Liver (tissue), 10 donors: ENCODE measurements at places on chromosomes 6 and 20. TPM values are rescaled to one million over a fixed set of nuclear protein-coding genes. Genes with fewer than 3 reads are reported as not detected.

RAET1L gene
- not detected for polyA plus RNA-seq

GRCh38 chr6:159594106-159594749 is 98.8 kb downstream of the SOD2 start:
- DNase-seq = no peak

DNA sequence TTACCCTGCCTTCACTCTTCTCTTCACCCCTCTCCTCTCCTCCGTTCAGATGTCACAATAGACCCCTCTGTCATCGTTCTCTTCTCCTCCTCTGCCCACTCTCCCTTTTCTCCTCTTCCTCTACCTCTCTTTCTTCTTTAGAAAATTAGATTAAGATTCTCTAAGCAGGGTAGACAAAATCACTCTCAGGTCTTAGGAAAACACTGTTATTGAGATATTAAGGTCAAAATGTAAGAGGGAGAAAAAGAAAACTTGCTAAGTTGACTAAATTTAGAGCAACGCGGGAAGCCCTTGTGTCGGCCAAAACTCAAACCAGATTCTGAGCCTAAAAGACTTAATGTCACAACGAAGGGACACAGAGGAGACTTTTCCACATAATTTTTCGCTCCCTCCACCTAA is 22.1 kb upstream of the ZNF184 start:
- DNase-seq = no peak

DNA sequence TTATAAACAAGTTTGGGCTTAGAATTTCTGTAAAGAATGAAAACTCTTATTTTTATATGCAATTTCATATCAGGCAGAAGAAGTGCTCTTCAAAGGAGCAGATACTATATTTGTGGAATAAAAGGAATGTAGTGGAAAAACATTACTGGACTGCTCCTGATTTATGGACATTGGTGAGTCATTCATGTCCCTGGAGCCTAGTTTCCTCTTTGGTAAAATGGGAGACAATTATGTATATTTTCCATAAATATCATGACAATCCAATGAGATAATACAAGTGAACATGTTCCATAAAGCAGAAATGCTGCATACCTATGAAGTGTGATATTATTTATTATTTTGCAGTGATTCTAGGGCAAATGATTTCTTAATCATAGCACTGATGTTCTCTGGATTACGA is 445.8 kb upstream of the CITED2 start:
- no peak for DNase-seq

GRCh38 chr20:38854654-38855066 is 49.2 kb downstream of the PPP1R16B start:
- DNase-seq = no peak

- no peak for DNase-seq
Measured at GRCh38 chr6:157405986-157406385, 25.0 kb downstream of the ZDHHC14 start.

GRCh38 chr6:22756365-22756764 is 187.0 kb downstream of the HDGFL1 start:
- DNase-seq = no peak

DNA sequence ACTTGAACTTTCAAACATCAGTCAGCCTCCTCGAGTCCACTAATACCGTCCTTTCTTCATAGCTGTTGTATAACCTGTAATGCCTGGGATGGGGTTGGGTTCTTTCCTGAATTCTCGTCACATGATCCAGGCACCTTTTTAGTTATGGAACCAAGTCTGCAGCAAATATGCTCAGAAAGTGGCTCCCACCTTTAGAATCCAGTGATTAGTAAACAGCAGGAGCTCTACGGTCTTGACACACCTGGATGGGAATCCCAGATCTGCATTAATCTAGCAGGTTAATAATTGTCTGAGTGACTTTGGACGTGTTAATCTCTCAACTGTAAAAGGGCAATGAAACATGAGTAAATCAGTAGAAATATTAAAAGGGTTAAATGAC is 729 bp upstream of the ZHX3 start:
- DNase-seq = no peak
